ENCODE measurements at places on chromosomes 4 and X.
A peak's percentile ranks its signal among the peaks of the same experiment; 100 is the strongest.

GRCh38 chr4:141570290-141570689 lies 66.1 kb upstream of the IL15 start:
- no peak for DNase-seq

DNA sequence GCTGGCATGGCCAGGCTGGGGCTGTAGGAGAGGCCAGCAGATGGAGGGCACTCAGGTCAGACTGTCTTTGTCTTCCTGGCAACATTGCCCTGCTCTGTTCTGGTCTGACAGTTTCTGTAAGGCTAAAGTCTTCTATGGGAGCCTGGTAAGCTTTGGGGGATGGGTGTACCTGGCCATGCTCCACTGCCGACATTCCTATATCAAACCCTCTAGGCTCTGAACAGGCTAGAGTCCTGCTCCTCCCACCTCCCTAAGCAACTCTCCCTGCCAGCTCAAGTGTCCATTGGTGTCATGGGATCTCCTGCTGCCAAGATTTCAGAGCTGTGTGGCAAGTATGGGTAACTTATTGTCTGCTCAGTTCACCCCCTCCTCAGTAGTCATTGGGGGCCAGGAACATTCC lies 163.5 kb upstream of the UGT8 start:
- no peak for DNase-seq

DNA sequence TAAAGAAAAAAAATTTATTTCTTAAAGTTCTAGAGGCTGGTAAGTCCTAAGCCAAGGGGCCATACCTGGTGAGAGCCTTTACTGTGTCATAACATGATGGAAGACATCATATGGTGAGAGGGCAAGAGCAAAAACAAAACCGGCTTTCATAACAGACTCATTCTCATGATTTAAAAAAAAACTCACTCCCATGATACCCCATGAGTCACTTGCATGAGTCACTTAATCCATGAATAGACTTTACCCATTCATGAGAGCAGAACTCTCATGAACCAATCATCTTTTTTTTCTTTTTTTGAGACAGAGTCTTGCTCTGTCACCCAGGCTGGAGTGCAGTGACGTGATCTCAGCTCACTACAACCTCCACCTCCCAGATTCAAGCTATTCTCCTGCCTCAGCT lies 369.7 kb upstream of the DIAPH2 start:
- DNase-seq, result peak; percentile 51

- no peak for DNase-seq
Measured at GRCh38 chr4:11218692-11219091, 210.0 kb downstream of the HS3ST1 start.

DNA sequence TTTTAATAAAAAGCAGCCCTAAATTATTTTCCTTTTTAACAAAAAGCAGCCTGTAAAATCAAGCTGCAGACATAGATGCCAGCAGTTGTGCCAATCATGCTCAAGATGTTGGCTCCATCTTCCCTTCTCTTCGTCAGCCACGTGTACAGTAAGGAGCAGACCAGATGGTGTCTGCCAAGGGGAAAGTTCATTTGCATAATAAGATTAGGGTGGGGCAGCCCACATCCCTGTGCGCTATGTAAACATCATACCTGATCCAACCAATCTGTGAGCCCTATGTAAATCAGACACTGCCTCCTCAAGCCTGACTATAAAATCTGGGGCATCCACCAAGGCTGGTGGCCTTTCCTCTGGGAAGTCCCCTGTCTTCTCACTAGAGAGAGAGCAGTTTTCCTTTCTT lies 23.1 kb upstream of the C1GALT1C1 start:
- DNase-seq, result no peak

DNA sequence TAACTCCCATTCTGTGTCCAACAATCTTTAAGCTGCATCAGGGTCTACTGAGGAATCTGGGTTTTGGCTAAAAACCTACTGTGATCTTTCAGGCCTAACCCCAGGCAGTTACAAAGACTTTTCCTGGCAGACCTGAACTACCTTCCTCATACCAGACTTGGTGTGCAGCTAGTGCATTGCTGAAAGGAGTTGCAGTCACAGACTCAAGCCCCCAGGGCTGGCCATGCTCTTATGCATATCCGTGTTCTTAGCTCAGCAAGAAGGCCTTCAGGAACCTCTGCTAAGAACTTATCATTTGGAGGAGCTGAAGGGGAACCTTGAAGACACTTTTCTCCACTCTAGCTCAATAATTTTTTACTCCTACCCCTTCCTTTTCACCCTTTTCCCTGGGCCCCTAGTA lies 147.5 kb downstream of the INPP4B start:
- DNase-seq, result no peak

- DNase-seq, result no peak
Measured at GRCh38 chr4:10722957-10723356, 38.4 kb upstream of the CLNK start.

- no peak for DNase-seq
Measured at GRCh38 chrX:13123857-13124345, 79.5 kb upstream of the FAM9C start.

- no peak for DNase-seq
Measured at GRCh38 chr4:175671491-175671934, 140.6 kb downstream of the GPM6A start.

DNA sequence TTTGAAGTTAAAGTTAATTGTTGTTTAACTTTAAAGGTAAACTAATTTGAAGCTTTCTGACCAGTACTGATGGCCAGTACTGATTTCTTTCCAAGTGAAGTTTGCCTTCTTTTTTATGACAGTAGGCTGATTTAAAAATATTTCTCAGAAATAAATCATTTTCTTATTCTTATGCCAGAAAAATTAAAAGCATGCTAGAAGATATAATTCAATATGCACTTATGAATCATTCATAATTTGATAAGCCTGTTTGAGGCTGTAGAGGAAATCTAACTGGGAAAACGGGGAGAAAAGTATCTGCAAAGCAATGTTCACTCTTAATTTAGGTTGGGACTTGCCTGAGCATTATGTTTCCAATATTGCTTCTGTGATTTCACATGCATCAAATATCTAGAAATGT lies 1112.0 kb upstream of the INTU start:
- DNase-seq, result no peak

DNA sequence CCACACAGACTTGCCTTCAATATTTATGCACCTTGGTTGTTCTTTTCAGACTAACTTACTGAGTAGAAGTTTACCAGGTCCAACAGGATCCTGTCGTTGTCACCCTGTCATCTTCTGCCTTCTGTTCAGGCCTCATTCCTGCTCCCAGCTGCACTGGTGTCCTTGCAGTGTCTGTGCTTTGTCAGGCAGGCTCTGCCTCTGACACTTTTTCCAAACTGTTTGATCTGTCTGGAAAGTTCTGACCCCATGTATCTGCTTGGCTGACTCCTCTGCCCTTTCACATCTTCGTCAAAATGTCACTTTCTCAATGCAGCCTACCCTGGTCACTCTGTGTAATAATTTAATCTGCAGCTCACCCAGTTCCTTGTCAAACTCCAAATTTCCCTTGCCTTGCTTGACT lies 9.9 kb downstream of the PAGE2 start:
- DNase-seq, result no peak

All from stromal cell of bone marrow (primary cell).